ENCODE measurements at places on chromosomes 4 and X. TPM values are rescaled to one million over a fixed set of nuclear protein-coding genes. Genes with fewer than 3 reads are reported as not detected.

Gene GAGE12F
- not detected for total RNA-seq

Gene CENPVL3
- total RNA-seq: 0.72 TPM

Gene SH3D19
- total RNA-seq: not detected

Gene CSAG2
- not detected for total RNA-seq

Gene NXF2B
- not detected for total RNA-seq

Gene PAGE2B
- total RNA-seq: 0.56 TPM

Gene KIF4A
- 23.9 TPM for total RNA-seq

DNA sequence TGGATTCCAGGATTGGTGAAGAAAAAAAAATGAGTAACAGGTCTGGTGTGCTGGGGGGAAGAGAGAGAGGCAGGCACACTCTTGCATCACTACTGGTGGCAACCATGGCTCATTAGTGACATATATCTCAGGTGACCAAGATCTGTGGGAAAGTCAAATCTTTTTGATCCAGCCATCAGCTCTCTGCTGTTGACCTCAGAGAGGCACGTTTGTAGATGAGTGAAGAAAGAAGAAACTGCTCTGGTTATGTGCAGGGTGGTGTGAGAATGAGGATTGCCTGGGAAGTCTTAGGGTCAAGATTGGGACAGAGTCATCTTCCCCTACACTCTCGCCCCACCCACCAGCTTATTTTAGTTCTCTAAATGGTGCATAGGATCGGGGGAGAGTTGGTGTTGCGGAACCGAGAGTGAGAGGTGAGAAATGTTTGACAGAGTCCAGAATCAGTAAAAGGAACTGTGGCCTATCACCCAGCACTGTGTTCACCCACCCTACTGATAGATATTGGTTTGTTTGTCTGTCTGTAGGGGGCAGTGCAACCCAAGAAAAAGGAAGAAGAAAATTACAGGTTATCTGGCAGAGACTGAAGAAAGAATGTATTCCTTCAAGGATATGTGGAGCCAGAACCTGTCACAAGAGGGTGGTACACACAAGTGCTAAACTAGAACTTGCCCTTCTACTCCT lies 21.9 kb downstream of the ARMCX6 start:
- H3K27me3 ChIP-seq: peaks cover 25% of the 10 kb centered on the region
- no peak overlapping the region for H3K27ac ChIP-seq
- DNase-seq: peak; percentile 8
- no peak overlapping the region for H3K4me3 ChIP-seq
- no peaks in the 10 kb centered on the region for H3K4me1 ChIP-seq
- H3K36me3 ChIP-seq: no peaks in the 10 kb centered on the region

DNA sequence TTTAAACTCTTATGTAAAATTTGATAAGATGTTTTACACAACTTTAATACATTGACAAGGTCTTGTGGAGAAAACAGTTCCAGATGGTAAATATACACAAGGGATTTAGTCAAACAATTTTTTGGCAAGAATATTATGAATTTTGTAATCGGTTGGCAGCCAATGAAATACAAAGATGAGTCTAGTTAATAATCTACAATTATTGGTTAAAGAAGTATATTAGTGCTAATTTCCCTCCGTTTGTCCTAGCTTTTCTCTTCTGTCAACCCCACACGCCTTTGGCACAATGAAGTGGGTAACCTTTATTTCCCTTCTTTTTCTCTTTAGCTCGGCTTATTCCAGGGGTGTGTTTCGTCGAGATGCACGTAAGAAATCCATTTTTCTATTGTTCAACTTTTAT lies at the start of gene ALB:
Gene ALB, plus strand, starts transcription at position 246 of the 400 bp plus-strand sequence. Its CDS starts 41 bp downstream, at position 287.
- DNase-seq: no peak
- H3K4me1 ChIP-seq: no peaks in the 10 kb centered on the region
- no peaks in the 10 kb centered on the region for H3K36me3 ChIP-seq
- H3K4me3 ChIP-seq: no peak within 1 kb of the TSS

- no peaks in the 10 kb centered on the region for H3K27me3 ChIP-seq
- no peak for DNase-seq
- no peak overlapping the region for H3K4me3 ChIP-seq
- no peak overlapping the region for H3K27ac ChIP-seq
- H3K36me3 ChIP-seq: no peaks in the 10 kb centered on the region
Observed at GRCh38 chr4:21692241-21692640, 256.3 kb downstream of the KCNIP4 start.

- H3K4me1 ChIP-seq: peaks cover 6% of the 10 kb centered on the region
- no peaks in the 10 kb centered on the region for H3K27me3 ChIP-seq
- H3K27ac ChIP-seq: peak overlapping the region; percentile 30
- peaks cover 8% of the 10 kb centered on the region for H3K36me3 ChIP-seq
- DNase-seq: peak; percentile 20
Observed at GRCh38 chr4:186204103-186204559, 12.8 kb downstream of the CYP4V2 start.

GRCh38 chr4:151430740-151431457 lies 21.9 kb downstream of the FHIP1A start:
- H3K36me3 ChIP-seq: no peaks in the 10 kb centered on the region
- no peak overlapping the region for H3K27ac ChIP-seq
- DNase-seq: no peak
- H3K4me3 ChIP-seq: no peak overlapping the region

DNA sequence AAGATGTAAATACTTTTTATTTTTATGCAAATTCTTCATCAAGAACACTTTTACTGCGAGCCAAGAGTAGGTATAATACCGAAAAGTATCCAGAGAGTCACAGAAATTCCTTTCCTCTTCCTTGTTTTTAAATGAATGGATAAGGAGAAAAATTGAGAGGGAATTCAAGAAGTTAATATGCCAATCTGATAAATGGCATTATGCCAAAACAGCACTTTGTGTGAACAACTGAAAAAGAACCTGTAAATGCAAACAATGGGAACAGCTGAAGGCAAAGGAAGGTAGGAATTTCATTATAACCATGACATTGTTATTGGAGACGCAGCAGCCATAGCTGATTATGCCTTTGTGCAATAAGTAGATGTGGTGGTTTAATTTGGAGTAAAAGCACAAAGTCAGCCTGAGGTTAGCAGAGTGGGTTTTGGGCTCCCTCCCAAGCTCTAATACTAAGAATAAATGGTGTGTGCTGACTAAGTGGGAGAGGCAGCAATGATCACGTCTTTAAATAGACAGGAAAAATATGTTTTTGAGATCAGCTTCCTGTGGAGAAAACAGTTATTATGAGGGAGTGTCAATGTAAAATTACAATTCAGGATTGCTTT lies 209.8 kb upstream of the NDST4 start:
- H3K4me3 ChIP-seq: no peak overlapping the region
- H3K27ac ChIP-seq: no peak overlapping the region
- H3K36me3 ChIP-seq: no peaks in the 10 kb centered on the region
- no peak for DNase-seq
- H3K27me3 ChIP-seq: no peaks in the 10 kb centered on the region

- H3K4me1 ChIP-seq: no peaks in the 10 kb centered on the region
- no peak for DNase-seq
- H3K4me3 ChIP-seq: no peak overlapping the region
- H3K27ac ChIP-seq: no peak overlapping the region
- H3K27me3 ChIP-seq: no peaks in the 10 kb centered on the region
Observed at GRCh38 chr4:176150704-176151103, 44.7 kb downstream of the SPATA4 start.

GRCh38 chrX:40953369-40953768 lies 131.9 kb upstream of the USP9X start:
- peaks cover 6% of the 10 kb centered on the region for H3K36me3 ChIP-seq
- DNase-seq: no peak
- no peaks in the 10 kb centered on the region for H3K27me3 ChIP-seq
- peaks cover 3% of the 10 kb centered on the region for H3K4me1 ChIP-seq

GRCh38 chrX:120401301-120401700 lies 39.4 kb downstream of the ATP1B4 start:
- no peak overlapping the region for H3K27ac ChIP-seq
- H3K27me3 ChIP-seq: no peaks in the 10 kb centered on the region
- DNase-seq: no peak
- H3K4me3 ChIP-seq: no peak overlapping the region
- peaks cover 2% of the 10 kb centered on the region for H3K36me3 ChIP-seq

GRCh38 chrX:74104356-74105015 lies 199.5 kb upstream of the ZCCHC13 start:
- no peak overlapping the region for H3K27ac ChIP-seq
- no peak overlapping the region for H3K4me3 ChIP-seq
- DNase-seq: no peak
- no peaks in the 10 kb centered on the region for H3K4me1 ChIP-seq
- H3K27me3 ChIP-seq: no peaks in the 10 kb centered on the region

DNA sequence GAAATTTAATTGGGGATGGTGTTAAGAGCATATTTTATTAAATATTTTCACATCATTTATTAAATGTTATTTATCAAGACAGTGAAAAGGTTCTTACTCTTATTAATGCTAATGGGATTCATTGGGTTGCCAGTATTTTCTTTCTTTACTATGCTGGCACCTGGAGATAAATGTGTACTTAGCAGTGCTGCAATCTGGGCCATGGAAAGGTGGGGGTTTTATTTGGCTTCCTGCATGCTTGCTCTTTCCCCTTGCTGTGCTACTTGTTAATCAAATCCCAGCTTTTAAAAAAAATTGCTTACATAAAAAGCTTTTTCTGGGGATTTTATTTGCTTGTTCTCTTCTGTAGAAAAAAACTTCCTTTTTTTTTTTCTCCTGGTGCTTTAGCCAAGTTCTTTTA lies 48.3 kb downstream of the ZAR1 start:
- no peaks in the 10 kb centered on the region for H3K4me1 ChIP-seq
- H3K36me3 ChIP-seq: peaks cover 23% of the 10 kb centered on the region
- no peak for DNase-seq
- no peak overlapping the region for H3K4me3 ChIP-seq
- no peak overlapping the region for H3K27ac ChIP-seq

DNA sequence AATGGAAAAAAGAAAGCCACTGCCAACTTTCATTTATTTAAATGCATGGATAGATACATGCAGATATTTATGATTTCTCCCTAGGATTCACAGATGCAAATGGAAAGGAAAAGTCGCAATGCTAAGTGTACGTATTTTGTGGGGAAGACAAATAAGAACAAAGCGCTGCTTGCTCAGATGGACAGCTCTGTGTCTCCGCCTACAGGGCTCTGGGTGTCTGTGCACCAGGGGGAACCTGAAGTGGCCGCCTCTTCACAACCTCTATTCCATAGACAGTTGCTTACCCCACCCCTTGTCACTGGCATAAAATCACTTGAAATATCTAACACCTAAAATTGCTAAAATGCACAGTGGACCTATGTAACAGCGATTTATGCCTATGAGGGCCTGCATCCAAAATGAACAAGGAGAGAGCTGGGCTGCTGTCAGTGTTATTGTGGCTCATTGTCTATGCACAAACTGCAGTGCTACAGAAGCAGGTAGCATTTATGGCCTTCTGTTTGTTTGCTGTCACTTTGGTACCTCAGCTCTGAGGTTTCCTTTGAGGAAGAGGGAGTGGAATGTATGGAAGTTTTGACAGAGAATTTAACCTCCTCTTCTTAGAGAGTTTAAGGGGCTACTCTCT lies 58.6 kb upstream of the PAGE1 start:
- peaks cover 2% of the 10 kb centered on the region for H3K4me1 ChIP-seq
- H3K27me3 ChIP-seq: peaks cover 11% of the 10 kb centered on the region
- no peaks in the 10 kb centered on the region for H3K36me3 ChIP-seq

GRCh38 chrX:33298622-33299021 lies 87.3 kb upstream of the DMD start:
- H3K36me3 ChIP-seq: no peaks in the 10 kb centered on the region
- H3K4me1 ChIP-seq: no peaks in the 10 kb centered on the region
- H3K27ac ChIP-seq: no peak overlapping the region
- no peak overlapping the region for H3K4me3 ChIP-seq

Data from activated naive CD8-positive, alpha-beta T cell treated with anti-CD3 and anti-CD28 coated beads for 36 hours (primary cell).